ENCODE measurements at places on chromosomes 12 and 14.
A peak's percentile ranks its signal among the peaks of the same experiment; 100 is the strongest.

DNA sequence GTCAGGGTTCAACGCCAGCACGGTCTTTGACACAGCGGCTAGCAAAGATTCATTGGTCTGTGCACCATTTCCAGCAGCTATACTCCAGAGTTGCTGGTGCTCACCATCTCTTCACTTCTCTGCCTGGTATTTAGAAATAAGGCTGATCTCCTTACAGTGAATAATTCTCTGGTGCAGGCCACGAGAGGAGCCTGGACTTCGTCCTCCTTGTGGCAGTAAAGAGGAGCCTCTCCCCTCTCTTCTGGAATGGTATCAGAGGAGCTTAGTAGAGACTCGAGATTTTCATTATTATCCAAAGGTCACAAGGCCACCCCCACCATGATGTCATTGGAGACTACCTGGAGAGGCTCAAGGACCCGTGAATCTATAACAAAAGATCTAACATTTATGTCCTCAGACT lies 30.8 kb upstream of the BCL2L14 start:
- DNase-seq = no peak

GRCh38 chr12:3571724-3572123 lies 80.7 kb downstream of the PRMT8 start:
- DNase-seq = no peak

DNA sequence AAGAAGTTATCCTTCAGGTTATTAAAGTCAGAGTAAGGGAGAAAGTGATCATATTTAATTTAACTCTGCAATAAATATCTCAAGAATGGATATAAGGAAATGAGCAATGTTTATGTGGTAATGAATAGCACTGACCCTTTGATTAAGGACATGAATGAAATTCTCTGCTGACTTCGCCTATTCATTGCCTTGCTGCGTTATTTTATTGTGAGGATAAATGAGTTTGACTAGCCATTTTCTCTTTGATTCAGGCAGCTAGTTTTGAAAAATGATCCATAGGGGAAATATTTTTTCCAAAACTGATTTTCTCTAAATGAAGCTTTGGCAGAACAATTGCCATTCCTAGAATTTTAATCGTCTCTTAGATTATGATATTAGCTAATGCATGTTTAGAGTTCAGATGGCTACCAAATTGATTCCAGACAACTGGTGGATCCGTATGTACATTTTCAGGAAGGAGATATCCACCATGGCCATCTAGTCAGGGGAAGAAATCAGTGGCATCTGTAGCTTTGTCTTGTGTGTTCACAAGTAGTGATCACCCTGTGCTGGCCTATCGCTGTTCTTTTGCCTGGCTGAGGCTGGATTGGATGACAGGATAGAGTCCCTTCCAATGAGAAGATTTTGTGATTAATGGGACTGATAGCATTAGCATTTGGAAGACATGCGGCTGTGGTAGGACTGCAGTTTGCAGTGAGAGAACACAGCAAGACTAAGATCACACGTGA lies 302.3 kb upstream of the RGS6 start:
- DNase-seq = no peak

GRCh38 chr12:49019120-49019430 lies 499 bp upstream of the PRKAG1 start:
- no peak for DNase-seq

DNA sequence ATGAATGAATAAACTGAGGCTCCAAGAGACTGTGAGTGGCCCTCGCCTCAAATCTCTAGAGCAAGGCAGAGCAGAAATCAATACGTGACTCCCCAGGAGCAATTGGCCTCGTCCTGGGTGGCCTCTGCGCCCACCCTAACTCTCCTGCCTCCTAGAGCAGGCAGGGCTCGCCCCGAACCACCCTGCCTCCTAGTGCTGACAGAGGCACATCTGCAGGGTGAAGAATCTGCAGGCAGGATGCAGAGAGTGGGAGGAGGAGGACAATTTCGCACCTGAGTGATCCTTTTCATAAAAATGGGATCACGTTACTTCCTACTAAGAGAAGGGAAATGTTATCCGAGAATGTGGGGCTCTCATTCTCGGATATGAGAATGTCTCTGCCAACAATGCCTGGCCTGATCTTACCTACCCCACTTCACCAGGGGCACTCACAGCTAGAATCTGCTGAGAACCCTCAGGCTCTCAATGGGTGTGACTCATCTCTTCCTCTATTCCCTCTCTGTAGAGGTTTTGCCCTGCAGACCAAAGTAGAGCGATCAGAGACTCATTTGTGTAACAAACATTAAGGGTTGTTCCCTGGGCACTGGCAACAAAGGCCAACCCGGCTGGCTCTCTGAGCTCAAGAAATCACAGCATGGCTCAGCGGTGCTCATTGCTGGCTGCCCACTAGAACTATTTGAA lies 61.7 kb upstream of the BCL2L14 start:
- peak; percentile 81 for DNase-seq

GRCh38 chr14:105315211-105315721 lies 718 bp downstream of the PACS2 start:
- peak; percentile 34 for DNase-seq

- DNase-seq = no peak
Measured at GRCh38 chr14:23177181-23177580, 6.3 kb downstream of the SLC7A8 start.

DNA sequence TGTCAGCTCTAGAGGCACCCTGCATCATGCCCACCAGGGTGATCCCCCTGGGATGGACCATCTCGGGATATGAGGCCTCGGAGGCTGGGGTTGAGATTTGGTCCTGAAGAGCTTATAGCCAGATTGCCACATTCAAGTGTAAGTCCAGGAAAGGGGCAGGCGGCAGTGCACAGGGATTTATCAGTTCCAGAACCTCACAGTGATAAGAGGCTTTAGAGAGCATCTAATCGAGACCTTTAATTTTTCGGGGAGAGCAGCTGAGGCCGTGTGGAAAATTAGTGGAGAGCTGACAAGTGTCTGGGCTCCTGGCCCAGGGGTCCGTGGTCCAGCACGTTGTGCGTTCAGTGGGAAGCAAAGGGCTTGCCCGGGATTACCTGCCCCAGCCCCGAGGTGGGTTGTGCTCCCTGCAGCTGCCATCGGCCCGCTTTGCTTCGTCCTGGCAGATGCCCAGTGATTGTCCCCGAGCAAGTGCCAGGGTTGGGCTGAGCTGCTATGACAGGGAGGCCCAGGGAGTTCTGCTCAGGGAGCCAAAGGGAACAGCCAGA lies 52.1 kb downstream of the C14orf132 start:
- no peak for DNase-seq

DNA sequence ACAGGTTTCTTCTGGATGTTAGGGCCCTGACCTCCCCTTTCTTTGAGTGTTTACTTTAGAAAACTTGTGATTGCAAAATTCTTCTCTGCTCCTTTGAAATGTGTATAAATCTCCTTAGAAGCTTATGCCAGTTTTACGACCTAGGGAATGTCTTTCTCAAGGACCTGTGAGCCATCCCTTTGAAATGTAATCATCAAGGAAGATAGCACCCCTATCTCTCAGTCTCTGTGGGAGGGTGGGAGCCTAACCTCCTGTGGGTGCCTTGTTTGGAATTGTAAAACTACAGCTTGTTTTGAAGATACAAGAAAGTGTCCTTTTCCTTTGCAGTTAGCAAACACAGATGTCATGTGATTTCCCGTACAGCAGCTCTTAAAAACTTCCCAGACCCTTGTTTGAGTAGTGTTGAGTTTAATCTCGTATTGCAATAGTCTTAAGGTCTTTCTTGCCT lies 3.3 kb downstream of the OR10AD1 start:
- DNase-seq = no peak

DNA sequence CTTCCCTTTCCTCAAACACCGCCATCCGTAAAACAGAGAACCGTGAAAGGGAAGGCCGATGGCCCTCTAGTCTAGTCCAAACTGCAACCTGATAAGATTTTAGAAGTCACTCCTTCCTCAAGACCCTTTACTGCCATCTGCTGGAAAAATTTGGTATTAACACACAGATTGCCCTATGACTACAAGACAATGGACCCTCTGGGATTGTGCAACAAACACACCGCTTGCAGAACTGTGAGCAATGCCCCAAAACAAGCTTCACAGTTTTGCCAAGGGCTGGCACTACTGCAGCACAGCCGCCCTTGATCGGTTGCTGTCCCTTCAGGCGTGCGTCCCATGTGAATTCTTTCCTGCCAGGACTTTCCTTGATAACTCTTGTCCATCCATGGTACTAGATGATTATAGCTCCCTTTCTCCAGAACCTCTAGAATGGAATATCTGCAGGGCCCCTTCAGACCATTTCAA lies 23.1 kb downstream of the LLPH start:
- peak; percentile 91 for DNase-seq

GRCh38 chr14:34926552-34926951 lies 51.4 kb upstream of the BAZ1A start:
- DNase-seq = no peak

DNA sequence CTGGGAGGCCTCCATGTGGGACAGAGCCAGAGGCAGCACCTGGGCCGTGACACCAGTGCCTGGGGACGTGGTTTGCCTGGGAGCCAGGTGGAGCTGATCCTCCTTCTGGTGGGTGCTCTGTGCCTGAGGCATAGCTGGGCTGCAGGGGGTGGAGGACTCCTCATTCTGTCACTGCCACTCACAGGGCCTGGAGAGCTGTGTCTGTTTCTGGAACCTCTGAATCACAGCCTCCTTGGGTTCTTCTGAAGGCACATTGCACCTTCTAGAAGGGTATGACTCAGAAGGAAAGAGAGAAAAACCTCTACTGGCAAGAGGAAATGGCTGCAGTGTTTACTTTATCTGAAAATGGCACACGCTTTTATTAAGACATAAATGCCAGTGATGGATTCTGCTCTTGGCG lies 659.8 kb downstream of the VRK1 start:
- DNase-seq = peak; percentile 83

- DNase-seq = no peak
Measured at GRCh38 chr14:68671909-68672308, 121.0 kb downstream of the ZFP36L1 start.

- no peak for DNase-seq
Measured at GRCh38 chr12:39736406-39736805, 116.8 kb upstream of the ABCD2 start.

DNA sequence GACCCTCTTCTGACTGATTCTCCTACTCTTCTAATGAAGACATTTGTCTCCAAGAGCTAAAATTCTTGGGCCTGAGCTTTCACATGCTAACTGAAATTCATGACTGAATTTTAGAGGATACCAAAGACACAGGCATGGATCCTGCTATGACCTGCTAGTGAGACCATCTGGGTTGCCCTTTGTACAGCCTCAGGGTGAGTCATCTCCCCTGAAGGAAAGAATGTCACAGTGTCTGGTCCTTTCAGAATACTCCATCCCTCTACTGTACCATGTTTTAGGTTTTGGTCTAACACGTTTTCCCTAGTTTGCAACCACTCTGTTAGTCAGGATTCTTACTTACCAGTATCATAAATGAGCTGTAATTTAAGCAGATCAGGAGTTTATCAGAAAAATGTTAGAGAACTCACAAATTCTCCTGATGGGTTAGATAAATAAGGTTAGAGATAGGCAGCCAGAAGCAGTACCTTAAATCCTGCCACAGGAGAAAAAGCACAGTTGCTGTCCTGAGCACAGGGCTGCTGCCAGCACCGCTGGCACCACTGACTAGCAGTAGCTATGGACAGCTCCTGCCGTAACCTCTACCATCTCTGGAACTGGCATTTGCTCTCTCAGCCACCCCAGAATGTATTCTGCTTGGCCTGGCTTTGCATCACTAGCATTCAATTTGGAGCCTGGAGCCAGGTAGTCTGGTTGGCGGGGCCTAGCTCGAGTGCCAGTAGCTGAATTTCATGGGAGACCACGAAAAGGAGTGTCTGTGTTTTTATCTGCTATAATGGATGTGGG lies 127.6 kb downstream of the ANO6 start:
- DNase-seq = no peak

- no peak for DNase-seq
Measured at GRCh38 chr12:89276860-89277259, 75.4 kb downstream of the DUSP6 start.

- no peak for DNase-seq
Measured at GRCh38 chr14:55133416-55133815, 4.4 kb downstream of the LGALS3 start.

DNA sequence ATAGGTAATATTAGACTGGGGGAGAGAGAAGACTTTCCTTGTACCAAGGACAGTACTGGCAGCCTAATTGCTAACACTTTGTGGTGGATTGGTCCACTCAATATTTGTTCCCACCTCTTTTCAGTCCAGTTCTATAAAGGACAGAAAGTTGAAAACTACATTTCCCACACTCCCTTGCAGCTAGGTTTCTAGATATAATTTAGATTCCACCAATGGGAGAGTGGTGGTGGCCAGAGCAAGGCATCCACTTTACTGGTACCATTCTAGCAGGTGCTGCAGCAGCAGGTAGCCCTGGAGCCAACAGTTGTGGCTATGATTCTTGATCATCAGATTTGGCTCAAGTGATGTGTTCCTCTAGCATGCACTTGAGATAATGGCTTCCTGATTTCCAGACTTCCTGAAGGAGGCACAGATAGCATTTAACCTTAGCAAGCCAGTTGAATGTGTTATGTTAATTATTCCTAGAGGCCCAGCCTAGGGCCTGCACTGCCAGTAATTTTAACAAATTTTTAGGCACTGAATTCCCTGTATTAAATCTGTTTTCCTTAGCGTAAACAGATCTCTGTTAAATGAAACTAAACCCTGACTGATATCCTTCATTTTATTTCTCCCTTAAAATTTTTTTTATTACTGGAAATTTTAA lies 24.4 kb downstream of the SLC38A1 start:
- no peak for DNase-seq

GRCh38 chr12:64824130-64824499 lies 332 bp upstream of the TBC1D30 start:
- no peak for DNase-seq

- DNase-seq = no peak
Measured at GRCh38 chr14:93723001-93723400, 65.3 kb downstream of the PRIMA1 start.

- DNase-seq = no peak
Measured at GRCh38 chr12:108921946-108922345, 42.1 kb downstream of the DAO start.

DNA sequence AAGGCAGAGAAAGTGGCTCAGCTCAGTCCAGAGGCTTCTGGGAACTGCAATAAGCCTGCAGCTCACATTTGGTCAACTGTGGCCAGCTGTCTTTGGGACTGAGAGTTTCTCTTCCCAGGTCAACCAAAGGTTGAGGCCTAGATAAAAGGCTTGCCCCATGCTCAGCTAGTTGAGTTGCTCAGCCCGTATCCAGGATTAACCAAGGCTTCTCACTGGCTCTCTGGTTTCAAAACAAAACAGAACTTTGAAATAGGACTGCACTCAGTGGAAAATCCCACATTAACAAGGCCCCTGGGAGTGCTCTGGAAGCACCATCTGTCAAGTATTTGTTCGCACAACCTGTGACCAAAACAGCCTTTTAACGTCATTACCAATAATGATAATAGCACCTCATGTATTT lies 40.3 kb upstream of the NUAK1 start:
- no peak for DNase-seq
